ENCODE measurements at places on chromosomes 2 and 18.

DNA sequence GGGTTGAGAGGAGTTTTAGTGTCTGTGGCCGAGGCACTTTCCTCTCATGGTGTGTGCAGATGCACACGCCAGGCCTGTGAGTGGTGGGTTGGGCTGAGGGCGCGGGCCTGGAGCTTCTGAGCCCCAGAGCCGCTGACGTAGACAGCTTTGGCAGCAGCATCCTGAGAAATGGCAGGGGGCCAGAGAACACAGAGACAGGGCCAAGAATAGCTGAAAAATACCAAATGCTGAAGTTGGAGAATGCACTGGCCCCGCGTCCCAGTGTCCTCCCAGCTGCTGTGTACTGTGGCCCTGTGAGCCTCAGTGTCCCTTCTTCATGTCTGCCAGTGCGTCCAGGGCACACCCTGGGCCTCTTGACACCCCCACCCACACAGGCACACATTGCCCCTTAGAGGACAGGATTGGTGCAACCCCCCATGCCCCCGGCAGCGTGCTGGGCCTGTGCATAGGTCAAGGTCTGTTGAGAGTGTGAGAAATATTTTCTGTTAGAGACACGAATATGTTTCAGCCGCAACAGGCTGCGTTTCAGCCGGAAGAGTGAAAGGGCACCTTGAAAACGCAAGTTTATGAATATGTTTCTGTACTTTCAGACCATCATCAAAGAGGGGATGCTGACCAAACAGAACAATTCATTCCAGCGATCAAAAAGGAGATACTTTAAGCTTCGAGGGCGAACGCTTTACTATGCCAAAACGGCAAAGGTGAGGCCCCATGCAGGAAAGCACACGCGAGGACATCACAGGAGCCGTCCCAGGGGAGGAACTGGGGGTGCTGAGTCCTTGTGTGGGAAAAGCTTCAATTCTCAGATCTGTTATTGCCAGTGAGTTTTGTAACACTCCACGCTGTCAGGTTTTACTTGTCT lies 33.6 kb downstream of the DGKD start:
- H3K4me3 ChIP-seq = no peak overlapping the region
- H3K4me1 ChIP-seq = peaks cover 32% of the 10 kb centered on the region
- no peak for DNase-seq
- no peaks in the 10 kb centered on the region for H3K27me3 ChIP-seq
- H3K36me3 ChIP-seq = peaks cover 5% of the 10 kb centered on the region
- H3K27ac ChIP-seq = peak overlapping the region; percentile 16

DNA sequence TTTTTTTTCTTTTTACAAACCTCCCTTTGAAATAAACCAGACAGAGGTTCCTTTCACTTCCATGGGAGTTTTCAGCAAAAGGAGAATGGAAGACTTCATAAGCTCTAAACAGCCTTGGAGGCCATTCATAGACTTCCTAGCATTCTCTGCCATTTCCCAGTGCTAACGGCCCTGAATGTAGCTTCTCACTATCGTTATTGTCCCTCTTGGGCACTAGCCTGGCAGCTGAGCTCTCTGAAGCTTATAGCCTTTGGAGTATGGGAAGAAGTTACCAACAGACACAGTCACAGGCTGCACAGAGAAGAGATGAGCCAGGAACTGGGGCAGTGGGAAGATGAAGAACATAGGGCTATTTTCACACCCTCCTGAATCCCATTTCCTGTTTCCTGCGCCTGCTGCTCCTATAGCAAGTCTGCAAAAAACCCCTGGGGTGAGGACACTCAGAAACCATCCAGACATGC lies 29.1 kb upstream of the EPC2 start:
- no peak for DNase-seq
- H3K27ac ChIP-seq = no peak overlapping the region
- H3K36me3 ChIP-seq = no peaks in the 10 kb centered on the region
- H3K4me3 ChIP-seq = no peak overlapping the region

DNA sequence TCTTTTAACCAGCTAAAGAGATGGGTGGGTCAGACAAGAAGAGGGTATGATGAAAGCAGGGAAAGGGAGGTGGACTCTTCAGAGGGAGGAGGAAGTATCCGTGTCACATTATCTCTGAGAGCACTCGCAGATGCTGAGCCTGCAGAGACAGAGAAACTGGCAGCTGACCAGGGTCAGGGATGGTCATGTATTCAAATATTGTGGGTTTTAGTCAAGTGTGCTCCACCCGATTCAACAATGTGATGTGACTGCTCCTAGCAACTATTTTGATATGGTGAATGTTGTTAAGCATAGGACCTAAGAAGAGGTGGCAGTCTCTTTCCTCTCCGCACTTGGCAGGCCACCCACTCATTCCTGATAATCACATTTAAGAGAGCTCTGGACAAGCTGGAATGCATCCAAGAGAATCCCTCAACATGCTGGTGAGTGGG lies 1.3 kb upstream of the CLIP4 start:
- peak overlapping the region; percentile 93 for H3K4me3 ChIP-seq
- H3K4me1 ChIP-seq = peaks cover 28% of the 10 kb centered on the region
- DNase-seq = no peak
- peak overlapping the region; percentile 90 for H3K27ac ChIP-seq
- no peaks in the 10 kb centered on the region for H3K27me3 ChIP-seq

- peaks cover 4% of the 10 kb centered on the region for H3K4me1 ChIP-seq
- no peak for DNase-seq
- H3K27me3 ChIP-seq = peaks cover 15% of the 10 kb centered on the region
- no peak overlapping the region for H3K27ac ChIP-seq
- no peak overlapping the region for H3K4me3 ChIP-seq
Observed at GRCh38 chr2:173193925-173194324, 118.3 kb downstream of the MAP3K20 start.

- no peak for DNase-seq
- H3K36me3 ChIP-seq = peaks cover 14% of the 10 kb centered on the region
- no peaks in the 10 kb centered on the region for H3K27me3 ChIP-seq
- H3K27ac ChIP-seq = no peak overlapping the region
- H3K4me3 ChIP-seq = no peak overlapping the region
- H3K4me1 ChIP-seq = peaks cover 8% of the 10 kb centered on the region
Observed at GRCh38 chr18:62576845-62577512, 54.2 kb downstream of the ZCCHC2 start.

DNA sequence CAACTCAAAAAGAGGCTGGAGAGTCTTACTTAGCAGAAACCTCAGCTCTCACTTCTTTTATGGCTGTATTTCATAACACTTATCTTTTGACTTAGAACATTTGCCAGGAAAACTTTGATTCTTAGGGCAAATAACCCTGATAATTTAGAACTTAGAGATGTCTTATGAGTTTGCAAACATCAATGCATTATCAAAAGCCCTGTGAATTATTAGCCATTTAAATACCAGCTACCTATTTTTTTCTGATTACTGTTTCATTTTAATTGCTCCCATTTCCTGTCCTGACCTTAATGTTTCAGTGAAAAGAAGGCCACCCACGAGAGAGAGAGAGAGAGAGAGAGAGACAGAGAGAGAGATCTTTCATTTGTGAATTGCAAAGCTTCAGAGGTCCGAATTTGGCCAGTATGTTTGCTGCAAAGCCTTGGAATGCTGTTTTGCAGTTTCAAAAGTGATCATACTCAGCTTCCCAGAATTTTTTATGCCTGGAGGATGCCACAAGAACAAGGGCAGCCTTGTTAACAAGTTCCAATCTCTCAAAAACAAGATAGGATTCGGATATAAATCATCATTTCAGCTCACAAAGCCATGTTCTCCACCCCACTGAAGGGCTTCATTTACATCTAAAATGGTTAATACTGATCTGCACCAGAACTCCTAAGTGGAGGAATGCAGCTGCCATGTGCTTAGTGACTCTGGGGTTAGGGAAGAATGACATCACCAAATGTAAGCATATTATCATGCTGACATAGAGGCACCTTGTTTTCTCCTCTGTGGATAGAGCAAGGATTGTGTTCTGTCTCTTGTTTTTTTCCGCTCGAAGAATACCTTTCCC lies 478.2 kb downstream of the ARHGAP15 start:
- H3K36me3 ChIP-seq = peaks cover 8% of the 10 kb centered on the region
- no peak overlapping the region for H3K4me3 ChIP-seq
- H3K27me3 ChIP-seq = no peaks in the 10 kb centered on the region
- no peak overlapping the region for H3K27ac ChIP-seq

Data from T-helper 17 cell (primary cell).